Activated naive CD4-positive, alpha-beta T cell treated with anti-CD3 and anti-CD28 coated beads for 36 hours (primary cell): ENCODE measurements at places on chromosomes 6 and 20. TPM values are rescaled to one million over a fixed set of nuclear protein-coding genes. Genes with fewer than 3 reads are reported as not detected.

DNA sequence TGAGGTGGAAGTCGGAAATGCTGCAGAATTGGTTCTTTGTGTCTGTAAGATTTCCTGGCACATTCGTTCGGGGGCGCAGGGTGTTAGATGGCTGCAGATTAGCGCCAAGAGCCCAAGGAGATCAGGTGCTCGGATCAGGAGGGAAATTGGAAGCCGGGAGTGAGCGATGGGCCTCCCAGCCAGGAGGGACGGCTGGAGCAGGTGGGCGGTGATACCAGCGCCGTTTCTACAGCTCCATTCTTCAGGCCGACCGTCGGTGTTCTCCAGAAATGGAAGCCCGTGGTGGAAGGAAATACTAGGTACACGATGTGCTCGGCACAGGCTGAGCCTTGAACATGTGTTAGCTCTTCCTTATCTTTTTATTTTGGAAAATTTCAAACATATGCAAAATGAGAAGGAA lies 6.5 kb downstream of the SIRPA start:
- DNase-seq = no peak

SLC25A27 gene
- total RNA-seq = 2.0 TPM

DNA sequence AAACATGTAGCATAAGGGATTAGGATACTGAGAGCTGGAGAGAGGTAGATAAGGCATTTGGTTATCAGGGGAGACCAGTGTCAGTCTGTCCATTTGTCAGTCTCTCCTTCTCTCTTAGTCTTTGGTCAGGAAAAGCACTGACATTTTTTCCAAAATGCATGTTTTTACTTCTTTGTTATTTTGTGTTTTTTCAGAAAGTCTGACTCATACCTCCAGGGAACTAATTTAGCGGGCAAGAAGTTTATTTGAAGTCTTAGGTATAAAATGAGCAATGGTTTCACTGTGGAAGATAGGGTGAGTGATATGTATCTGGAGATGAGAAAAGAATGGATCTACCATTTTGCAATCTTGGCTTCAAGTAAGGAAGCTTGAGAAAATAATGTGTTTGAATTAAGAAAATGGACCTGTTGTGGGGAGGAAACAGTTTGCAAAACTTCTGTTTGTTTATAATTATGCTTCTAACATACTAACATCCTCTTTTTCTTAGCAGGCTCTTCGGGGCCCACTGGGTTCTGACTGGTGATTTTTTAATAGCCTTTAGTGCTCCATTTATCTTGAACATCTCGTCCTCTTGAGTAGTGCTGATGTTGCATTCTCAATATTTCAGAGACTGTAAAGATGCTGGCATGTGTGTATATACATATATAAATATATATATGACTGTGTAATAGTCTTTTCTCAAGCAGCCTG lies 66.9 kb upstream of the FABP7 start:
- DNase-seq = no peak

DNA sequence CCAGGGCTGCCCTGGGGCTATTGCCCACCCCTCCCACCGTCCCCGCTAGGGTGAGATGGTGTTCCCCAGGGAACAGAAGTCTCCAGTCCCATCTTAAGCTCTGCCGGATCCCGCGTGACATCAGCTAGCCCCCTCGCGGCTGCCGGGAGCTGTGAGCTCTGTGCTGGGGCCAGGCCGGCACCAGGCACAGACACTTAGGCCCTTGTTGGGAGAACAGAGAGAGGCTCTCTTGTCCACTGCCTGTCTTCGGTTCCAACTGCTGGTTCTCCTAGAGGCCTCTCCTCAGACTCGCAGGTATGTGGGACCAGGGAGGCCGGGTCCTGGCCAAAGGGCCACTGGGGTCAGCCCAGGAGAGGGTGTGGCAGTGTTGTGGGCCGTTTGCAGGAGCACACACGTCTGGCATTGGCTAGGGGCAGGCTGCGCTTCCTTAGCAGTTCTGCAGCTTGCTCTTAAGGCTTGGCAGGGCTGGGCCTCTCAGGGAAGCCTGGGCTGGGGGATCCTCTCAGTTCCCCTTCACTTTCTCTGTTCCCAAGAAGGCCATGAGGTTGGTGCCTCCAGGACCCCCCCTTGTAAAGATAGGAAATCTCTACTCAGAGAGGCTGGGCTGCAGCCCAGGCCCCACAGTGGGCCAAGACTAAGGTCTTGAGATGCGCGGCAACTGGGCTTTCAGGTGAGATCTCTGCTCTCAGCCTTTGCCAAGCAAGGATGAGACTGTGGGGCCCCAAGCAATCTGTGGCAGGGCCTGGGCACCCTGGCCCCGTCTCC lies 6.3 kb downstream of the SGK2 start:
- no peak for DNase-seq

FAM217A gene
- total RNA-seq = not detected

GRCh38 chr20:63099456-63100173 lies 92.9 kb upstream of the BHLHE23 start:
- DNase-seq = peak; percentile 4

DNA sequence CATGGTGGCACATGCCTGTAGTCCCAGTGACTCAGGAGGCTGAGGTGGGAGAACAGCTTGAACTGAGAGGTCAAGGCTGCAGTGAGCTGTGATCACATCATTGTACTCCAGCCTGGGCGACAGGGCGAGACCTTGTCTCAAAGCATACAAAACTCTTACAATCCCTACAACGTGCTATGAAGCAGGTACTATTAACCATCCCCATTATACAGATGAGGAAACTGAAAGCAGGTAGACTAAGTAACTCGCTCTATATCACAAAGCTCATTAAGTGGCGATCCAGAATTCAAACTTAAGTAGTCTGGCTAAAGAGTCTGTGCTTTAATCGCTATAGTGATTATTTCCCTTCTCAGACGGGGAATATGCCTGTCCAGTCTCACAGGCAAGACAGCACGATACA lies 54.7 kb downstream of the CDK19 start:
- DNase-seq = no peak

DNA sequence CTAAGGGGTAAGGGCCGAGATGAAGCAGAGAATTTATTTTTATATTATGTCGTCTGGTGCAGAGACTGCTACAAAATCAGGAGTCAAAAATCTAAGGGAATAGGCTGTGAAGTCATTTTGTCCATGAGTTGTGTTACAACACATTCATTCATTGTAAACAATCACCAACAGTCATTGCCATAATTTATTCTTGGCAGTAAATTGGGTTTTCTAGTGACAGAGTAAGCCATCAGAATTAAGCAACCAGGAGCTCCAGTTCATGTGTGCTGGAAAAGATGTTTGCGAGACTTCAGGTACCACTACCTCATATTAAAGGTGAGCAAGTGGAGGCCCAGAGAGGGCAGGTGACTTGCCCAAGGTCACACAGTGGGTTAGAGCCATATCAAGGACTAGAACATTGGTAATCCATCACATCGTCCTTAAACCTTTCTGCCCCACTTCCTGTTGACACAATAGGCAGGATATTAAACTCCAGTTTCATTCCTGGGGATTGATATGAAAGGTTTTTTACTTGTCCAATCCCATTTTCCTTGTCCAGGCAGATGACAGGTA lies 46.0 kb downstream of the E2F3 start:
- no peak for DNase-seq

DNA sequence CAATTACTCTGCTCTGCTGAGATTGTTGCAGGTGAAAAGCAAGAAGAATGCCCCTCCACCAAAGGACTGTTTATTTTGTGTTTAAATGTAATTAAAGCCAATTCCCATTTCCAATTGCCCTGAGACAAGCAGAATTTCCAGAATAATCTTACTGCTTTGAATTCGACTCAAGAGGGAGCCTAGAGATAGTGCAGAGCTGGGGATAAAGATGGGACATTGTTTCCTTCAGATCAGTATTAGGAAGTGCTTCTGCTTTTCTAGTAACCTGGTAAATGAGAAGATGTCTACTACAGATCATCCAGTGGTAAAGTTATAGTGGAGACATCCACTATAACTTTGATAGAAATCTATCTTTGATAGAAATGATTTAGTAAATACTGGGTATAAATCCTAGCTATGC lies 326.9 kb downstream of the UBE3D start:
- no peak for DNase-seq

GRCh38 chr6:43355862-43356590 lies 13.4 kb downstream of the ZNF318 start:
- peak; percentile 23 for DNase-seq
